Naive thymus-derived CD4-positive, alpha-beta T cell (primary cell): ENCODE measurements at places on chromosomes 7 and 10.

GRCh38 chr10:36888925-36889573 lies 236.3 kb upstream of the ANKRD30A start:
- DNase-seq: peak; percentile 27

GRCh38 chr10:130244031-130244927 lies 108.1 kb downstream of the GLRX3 start:
- DNase-seq: no peak

DNA sequence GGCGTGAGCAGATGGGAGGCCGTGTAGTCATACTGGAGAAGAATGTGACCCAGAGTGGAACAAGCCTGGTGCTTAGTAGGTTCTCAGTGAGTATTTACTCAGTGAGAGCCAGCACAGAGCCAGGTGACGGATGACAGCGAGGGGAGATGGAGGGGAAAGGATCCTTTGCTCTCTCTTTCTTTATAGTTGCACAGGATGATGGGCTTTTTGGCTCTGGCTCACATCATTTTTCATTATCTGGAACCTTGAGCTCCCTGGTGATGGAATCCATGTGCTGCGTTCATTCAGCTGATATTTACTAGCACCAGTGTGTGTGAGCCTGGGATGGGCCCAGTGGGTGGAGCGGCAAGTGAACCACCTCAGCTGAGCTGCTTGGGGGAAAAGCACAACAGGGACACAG lies 17.2 kb downstream of the BTBD16 start:
- no peak for DNase-seq

DNA sequence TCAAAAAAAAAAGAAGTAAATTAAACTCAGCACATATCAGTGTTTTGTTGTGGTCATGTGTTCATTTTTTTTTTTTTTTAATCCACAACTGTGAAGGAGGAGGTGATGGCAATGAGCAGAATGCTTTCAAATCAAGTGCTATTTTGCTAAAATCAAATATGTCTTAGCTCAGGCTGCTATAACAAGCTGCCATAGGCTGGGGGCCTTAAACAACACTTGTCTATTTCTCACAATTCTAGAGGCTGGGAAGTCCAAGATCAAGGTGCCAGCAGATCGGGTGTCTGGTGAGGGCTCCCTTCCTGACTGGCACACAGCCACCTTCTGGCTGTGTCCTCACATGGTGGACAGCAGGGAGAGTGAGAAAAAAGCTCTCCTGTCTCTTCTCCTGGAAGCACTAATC lies 203.9 kb downstream of the FAM107B start:
- DNase-seq: peak; percentile 46

DNA sequence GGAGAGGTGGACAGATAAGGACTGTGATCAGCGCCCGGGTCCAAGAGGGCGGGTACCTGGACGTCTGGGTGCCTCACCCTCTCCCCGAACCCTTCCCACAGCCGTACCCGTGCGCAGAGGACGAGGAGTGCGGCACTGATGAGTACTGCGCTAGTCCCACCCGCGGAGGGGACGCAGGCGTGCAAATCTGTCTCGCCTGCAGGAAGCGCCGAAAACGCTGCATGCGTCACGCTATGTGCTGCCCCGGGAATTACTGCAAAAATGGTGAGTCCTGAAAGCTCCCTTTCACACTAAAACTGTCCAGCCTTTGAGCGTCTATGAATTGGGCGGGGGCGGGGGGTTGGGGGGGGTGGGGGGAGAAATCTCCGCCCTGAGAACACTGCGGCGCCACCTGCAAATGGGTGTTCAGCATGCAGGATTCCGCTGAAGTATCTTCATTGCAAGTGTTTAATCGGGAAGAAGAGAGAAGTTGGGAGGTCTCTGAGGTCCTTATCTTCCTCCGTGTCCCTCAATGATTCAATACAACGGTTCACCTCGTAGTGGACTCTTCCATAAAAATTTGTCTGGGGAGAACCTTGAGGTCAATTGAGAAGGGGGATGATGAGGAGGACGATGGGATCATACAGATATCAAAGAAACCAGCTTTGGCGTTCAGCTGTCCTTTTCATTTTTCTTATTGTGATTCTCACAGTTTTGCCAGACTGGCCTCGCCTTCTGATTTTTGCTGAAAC lies 906 bp downstream of the DKK1 start:
- DNase-seq: no peak

- no peak for DNase-seq
Measured at GRCh38 chr7:6175645-6176044, 96.8 kb downstream of the CYTH3 start.

GRCh38 chr10:103645141-103646054 lies 151.9 kb downstream of the NEURL1 start:
- DNase-seq: no peak

DNA sequence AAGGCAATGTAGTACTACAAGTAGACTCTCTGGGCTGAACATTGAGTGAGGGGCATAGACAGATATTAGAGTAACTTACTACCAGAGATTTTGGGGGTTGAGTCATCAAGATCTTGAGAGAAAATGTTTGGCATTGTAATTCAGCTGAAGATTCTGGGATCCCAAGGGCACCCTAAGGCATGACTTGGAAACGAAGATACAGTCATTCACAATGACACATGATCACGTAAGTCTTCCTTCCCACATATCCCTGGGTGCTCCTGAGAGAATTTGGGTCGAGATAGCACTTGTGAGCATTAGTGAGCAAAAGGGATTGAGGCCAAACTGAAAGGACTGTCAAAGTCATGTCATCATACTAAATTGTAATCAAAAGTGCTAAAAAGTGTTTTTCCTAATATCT lies 192.5 kb upstream of the PCLO start:
- DNase-seq: no peak

DNA sequence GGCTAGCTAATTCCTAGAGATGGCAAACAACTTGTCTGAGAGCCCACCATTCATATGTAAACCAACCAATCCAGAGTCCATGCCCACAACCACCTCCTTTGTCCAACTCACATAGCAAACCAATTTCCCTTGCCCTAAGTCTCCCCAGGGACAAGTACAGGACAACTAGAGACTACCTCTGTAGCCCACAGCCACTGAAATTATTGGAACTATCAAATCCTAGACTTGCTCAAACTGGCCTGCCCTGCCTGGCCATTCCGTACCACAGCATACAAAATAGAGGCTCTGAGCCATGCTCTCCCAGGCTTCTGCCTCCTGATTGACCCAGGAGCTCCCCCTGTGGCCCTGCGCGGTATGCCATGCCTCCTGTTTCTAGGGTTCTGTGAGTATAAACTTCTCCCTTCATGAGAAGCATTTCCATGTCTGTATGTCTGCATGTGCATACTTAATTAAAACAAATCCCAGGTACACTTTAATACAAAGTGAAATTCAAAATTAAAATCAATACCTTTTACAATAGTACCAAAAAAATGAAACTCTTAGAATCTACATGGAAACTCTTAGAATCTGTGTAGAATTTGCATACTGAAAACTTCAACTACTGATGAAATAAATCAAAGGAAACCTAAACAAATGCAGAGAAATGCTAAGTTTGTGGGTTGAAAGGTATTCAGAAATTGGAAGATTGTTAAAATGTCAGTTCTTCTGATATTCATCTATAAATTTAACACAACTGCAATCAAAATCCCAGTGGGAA lies 4.0 kb upstream of the HECW1 start:
- DNase-seq: no peak

DNA sequence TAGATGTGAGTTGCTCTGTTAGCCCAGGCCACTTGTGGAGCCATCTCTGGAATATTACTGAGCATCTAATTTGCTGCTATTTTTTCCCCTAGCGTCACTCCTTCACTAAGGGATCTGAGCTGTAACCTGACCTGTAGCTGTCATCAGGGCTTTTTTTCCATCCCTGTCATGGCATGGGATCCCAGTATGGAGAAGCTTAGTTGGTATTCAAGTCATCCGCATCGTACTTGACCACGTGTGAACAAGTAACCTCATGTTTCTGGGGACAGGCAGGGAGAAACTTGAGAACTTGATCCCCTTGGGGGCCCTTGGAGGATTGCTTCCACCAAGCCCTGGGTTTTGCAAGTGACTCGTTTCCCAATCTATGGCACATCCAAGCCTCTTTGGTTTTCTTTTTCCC lies 474.4 kb upstream of the GALNT17 start:
- DNase-seq: no peak
